ENCODE measurements at places on chromosomes 5 and 9. TPM values are rescaled to one million over a fixed set of nuclear protein-coding genes. Genes with fewer than 3 reads are reported as not detected.

DNA sequence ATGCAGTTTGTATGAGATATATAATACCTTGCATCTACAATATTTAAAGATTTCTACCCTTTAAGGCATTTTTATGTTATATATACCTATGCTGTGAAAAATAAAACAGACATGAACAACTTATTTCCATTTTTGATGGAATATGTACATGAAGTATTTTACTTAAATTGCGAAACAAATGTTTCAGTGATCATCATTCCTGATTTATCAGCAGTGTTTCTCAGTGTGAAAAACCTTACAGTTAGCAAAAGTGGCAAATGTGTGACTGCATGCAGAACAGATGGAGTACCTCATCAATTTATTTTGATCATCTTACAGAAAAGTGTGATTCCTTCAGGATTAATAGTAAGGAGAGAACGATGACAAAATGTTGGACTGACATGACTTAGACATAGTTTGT lies 43.1 kb downstream of the PRR16 start:
- DNase-seq, result no peak

DNA sequence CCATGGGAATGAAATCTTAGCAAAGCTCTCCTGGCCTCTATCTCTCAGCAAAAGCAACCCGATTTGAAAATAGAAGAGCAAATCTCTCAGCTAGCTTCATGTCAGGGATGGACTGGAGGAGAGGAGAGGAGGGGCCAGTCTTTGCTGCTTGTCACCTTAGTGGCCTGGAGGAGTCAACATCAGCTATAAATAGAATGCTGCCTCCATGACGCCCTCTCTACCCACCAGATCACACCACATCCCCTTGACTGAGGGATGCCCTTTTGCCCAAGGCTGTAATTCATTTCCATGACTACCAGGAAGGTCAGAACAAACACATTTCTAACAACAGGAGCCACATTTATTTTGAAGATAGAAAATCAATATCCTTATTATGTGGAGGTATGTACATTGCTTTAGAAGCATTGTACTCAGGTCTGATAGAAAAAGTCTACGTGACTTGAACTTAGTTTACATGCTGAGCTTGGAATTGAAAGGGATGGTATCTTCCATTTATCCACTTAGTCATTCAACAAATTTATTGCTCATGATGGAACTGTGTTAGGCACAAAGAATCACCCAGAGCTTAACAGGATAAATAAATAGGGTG lies 92.4 kb upstream of the LIFR start:
- no peak for DNase-seq

GRCh38 chr5:154917757-154918156 lies 20.3 kb downstream of the GEMIN5 start:
- DNase-seq, result no peak

GRCh38 chr5:82325155-82325554 lies 47.0 kb upstream of the RPS23 start:
- no peak for DNase-seq

The IL31RA gene
- total RNA-seq, result 2.2 TPM
